ENCODE measurements at places on chromosomes 5 and 9.

DNA sequence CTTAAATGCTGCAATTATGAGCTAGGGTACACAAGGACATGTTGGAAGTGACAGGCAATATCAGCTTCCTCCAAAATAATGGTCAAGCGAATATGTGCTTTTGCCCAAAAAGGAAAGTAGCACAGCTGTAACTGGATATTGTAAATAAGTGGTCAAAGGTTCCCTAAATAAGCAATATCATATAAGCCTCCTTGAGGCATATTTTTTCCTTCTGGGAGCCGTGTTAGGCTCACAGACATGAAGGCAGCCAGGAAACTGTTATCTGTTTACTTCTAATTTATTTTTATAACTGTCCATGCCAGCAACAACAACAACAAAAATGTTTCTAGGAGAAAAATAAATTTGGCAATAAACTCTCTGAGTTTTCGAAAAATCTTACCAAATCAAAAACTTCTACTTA is 648.3 kb downstream of the PDE4D start:
- H3K36me3 ChIP-seq, result no peaks in the 10 kb centered on the region
- H3K27me3 ChIP-seq, result peaks cover 2% of the 10 kb centered on the region
- no peaks in the 10 kb centered on the region for H3K4me1 ChIP-seq
- no peak for DNase-seq

GRCh38 chr5:170200876-170201275 is 31.9 kb upstream of the C5orf58 start:
- no peaks in the 10 kb centered on the region for H3K36me3 ChIP-seq
- no peak overlapping the region for H3K4me3 ChIP-seq
- DNase-seq, result no peak
- H3K27me3 ChIP-seq, result no peaks in the 10 kb centered on the region

DNA sequence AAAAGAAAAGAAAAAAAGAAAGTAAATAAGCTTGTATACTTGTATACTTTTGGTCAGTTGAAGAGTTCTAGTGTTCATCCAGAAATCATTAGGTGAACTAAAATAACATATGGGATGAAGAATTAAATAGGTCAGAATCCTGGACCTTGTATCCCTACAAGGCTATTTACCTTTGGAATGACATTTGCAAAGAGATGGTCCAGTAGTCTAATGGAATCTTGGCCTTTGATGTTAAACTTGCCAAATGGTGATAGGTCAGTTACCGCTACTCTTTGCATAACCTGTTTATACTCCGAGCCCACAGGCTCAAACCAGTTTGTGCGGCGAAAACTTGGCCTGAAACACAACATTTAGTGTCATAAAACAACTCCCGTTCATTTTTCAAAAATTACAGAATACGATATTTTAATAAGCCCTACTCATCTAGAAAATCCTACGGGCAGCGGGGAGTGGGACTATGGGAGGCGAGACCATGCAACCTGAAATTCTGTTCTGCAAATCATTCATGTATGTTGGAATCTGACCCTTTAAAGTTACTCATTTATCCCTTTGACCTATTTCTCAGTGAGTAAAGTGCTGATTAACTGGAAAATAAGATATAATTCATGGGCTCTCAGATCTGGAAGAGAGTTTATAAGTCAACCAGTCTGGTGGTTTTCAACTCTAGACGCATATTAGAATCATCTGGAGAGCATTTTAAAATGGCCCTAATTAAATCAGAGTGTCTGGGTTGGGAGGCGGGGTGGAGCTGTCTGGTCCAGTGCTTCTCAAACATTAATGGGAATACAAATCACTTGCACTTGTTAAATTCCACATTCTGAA is 38.6 kb downstream of the DMGDH start:
- H3K4me3 ChIP-seq, result no peak overlapping the region
- H3K36me3 ChIP-seq, result no peaks in the 10 kb centered on the region

GRCh38 chr5:152309926-152310450 is 95.1 kb downstream of the NMUR2 start:
- DNase-seq, result no peak
- no peak overlapping the region for H3K4me3 ChIP-seq
- H3K27ac ChIP-seq, result no peak overlapping the region
- no peaks in the 10 kb centered on the region for H3K36me3 ChIP-seq

DNA sequence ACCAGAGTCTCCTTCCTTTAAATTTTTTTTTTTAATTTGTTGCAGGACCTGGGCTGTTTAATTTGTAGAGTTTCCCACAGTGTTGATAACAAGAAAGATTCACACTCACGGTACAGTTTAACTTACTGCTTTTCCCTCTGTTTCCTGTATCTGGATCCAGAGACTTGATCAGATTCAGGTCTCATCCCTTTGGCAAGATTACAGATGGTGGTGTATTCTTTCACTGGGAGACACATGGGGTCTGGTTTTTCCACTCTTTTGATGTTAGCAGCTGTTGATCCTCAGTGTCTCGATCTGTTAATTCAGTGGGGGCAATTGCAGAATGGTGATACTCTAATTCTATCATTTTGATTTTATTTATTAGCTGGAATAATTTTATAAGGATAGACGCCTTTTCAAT is 75.4 kb upstream of the TNFAIP8 start:
- DNase-seq, result no peak
- no peak overlapping the region for H3K4me3 ChIP-seq
- peak overlapping the region; percentile 48 for H3K27ac ChIP-seq
- H3K4me1 ChIP-seq, result peaks cover 81% of the 10 kb centered on the region
- no peaks in the 10 kb centered on the region for H3K27me3 ChIP-seq

Measured in T-cell (primary cell).